Cardiac muscle cell (in vitro differentiated cells and primary cell): ENCODE measurements at places on chromosomes 11 and 22.

DNA sequence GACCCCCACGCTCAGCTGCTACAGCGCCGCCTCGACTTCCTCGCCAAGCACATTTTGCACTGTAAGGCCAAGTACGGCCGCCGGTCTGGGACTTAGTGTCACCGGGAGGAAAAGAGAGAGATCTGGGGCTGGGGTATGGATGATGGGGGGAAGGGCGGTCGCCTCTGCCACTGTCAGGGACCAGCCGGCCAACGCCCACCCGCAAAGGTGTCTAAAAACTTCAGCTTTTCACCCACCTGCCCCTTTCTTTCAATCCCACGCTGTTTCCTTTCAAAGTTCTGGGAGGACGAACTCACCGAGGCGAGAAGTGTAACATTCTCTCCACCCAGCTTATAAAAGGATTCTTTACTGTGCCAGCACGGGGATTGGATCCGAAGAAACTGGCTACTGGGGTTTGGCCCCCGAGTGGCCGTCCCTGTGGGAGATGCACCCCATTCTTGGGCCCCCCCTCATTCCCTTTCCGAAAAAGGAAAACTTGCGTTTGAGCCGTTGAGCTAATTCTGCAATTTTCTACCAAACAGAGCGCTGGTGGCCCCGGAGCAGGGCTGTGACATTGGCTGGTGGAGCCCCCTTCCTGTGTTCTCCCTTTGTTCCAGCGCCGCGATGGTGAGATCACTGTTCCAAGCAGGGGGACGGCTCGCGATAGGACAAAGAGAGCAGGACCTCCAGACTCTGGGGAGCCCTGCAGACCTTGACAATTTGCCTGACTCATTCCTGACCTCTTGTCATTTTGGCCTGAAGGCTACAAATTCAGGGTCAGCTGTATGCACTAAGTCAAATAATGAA, 1.8 kb downstream of the FJX1 start:
- no peaks in the 10 kb centered on the region for H3K36me3 ChIP-seq
- DNase-seq = peak; percentile 29
- H3K4me3 ChIP-seq = peak overlapping the region; percentile 37
- H3K27ac ChIP-seq = no peak overlapping the region
- H3K4me1 ChIP-seq = peaks cover 5% of the 10 kb centered on the region

- H3K4me3 ChIP-seq = no peak overlapping the region
- H3K27ac ChIP-seq = no peak overlapping the region
- no peaks in the 10 kb centered on the region for H3K27me3 ChIP-seq
- no peak for DNase-seq
- H3K36me3 ChIP-seq = no peaks in the 10 kb centered on the region
Observed at GRCh38 chr22:48749555-48750227, 1078.0 kb downstream of the BRD1 start.

DNA sequence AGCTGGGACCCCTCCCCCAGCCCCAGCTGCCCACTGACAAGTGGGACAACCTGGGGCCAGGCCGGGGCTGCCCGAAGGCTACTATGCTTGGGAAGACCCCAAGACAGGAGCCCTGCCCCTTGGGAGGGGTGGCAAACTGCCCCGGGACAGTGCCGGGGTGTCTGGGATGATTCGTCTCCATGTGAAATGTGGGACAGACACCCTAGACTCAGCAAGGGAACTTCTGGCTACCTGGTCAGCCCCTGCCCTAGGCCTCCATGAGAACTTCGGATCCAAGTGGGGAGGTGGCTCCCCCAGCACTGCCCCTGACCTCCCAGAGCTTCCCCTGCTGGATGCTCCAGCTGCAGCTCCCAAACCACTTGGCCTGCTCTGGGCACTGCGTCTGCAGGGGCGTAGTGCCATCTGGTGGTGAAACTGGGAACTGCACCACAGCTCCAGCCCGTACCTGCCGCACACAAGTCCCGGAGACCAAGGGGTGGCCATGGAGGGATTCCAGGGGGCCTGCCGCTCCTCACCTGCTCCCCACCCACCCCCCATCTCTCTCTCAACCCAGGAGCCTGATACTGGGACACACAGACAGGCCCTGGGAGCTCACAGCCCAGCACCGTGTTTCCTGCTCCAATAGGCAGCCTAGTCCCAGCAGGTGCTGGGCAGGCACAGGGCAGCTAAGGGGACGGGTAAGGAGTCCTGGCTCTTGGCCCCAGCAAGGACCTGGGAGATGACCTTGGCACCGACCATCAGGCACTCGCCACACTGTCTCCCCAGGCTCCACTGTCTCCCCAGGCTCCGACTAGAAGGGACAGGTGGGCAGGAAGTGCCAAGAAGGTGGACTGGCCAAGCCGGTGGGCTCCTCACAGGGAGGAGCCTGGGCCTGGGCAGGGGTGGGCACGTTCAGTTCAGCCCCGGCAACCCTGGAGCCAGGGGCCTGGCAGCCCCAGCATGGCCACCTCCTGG, 194.1 kb downstream of the IGLL1 start:
- no peak overlapping the region for H3K4me3 ChIP-seq
- peak; percentile 85 for DNase-seq
- H3K36me3 ChIP-seq = no peaks in the 10 kb centered on the region
- no peak overlapping the region for H3K27ac ChIP-seq
- H3K27me3 ChIP-seq = no peaks in the 10 kb centered on the region

DNA sequence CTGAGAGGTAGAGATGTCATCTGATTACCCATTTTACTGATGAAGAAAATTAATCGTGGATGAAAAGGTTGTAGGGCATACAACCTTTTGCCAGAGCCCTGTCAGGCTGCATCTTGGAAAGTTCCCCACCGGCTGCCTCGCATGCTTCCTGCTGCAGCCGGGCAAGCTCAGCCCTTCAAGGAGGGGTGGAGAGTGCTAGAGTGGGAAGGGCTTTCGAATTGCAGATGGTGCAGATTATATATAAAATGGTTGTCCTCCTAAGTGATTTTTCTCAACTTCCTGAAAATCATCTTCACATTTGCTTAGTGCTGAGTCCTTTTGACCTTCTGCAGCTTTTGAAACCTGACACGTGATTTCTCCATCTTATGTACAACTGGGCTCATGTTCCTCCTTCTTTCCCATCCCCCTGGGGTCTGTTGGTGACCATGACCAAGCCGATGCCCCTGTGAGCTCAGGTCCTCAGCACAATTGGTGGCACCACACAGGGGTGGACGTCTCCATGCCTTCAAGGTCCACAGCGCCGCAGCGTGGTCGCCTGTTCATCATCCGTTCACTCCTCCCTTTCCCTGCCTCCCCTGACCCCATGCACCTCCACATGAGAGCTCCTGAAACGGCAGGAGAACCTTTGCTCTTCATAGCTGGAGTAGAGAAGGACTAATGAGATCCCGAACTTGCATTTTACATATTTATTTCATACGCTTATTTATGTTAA, 47.6 kb upstream of the MYO18B start:
- H3K4me3 ChIP-seq = no peak overlapping the region
- peaks cover 9% of the 10 kb centered on the region for H3K4me1 ChIP-seq
- DNase-seq = no peak
- H3K27me3 ChIP-seq = no peaks in the 10 kb centered on the region

DNA sequence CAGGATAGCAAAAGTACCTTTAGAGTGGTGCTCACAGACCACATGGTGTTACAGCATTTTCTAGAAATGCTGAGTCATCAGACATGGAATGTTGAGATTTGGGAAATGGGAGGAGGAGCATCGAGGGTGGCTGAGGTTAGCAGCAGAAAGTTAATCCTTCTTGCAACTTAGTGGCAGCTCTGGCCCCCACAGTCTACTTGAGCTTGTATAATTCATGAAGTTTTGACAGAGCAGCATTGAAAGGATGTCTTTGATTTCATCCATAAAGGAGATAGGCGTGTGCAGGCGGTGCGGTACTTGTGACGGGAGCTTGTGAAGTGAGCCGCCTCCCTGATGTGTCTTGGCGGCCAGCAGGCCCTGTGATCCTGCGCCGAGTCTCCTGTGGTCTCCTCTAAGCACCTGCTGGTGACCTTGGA, 330.5 kb downstream of the TBC1D22A start:
- H3K36me3 ChIP-seq = no peaks in the 10 kb centered on the region
- H3K4me1 ChIP-seq = no peaks in the 10 kb centered on the region
- DNase-seq = peak; percentile 88

DNA sequence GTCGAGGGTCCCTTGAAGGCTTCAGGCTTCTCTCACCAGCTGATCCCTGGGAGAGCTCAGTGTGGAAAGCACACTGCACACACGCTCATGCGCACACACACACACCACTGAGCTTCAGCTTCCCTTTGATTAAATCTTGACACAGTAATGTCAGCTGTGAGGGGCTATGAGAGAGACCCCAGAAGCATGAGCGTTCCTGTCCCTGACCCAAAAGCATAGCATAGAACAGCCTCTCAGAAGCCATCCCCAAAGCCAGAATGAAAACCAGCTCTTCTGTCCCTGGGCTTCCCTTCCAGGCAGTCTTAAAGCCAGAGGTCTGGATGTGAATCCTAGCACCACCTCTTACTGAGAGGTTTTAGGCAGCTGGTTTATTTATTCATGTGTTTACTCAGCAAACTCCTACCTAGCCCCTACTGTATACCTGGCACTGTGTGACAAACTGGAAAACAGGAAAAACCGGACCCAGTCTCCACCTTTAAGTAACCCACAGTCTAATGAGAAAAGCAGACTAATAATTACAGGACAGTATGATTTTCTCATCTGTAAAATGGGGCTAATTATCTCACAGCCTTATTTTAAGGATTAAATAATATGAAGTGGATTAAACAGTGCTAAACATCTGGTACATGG, 15.9 kb downstream of the GALNT18 start:
- DNase-seq = no peak
- H3K36me3 ChIP-seq = no peaks in the 10 kb centered on the region
- peaks cover 55% of the 10 kb centered on the region for H3K27me3 ChIP-seq
- no peak overlapping the region for H3K4me3 ChIP-seq
- H3K27ac ChIP-seq = no peak overlapping the region
- no peaks in the 10 kb centered on the region for H3K4me1 ChIP-seq

GRCh38 chr11:10638316-10638925, 55.1 kb downstream of the IRAG1 start:
- H3K4me3 ChIP-seq = no peak overlapping the region
- H3K4me1 ChIP-seq = no peaks in the 10 kb centered on the region
- DNase-seq = no peak
- no peak overlapping the region for H3K27ac ChIP-seq
- H3K27me3 ChIP-seq = no peaks in the 10 kb centered on the region

GRCh38 chr11:125416981-125417935, 78.8 kb downstream of the FEZ1 start:
- H3K27ac ChIP-seq = no peak overlapping the region
- H3K4me1 ChIP-seq = no peaks in the 10 kb centered on the region
- no peaks in the 10 kb centered on the region for H3K27me3 ChIP-seq
- no peak for DNase-seq

DNA sequence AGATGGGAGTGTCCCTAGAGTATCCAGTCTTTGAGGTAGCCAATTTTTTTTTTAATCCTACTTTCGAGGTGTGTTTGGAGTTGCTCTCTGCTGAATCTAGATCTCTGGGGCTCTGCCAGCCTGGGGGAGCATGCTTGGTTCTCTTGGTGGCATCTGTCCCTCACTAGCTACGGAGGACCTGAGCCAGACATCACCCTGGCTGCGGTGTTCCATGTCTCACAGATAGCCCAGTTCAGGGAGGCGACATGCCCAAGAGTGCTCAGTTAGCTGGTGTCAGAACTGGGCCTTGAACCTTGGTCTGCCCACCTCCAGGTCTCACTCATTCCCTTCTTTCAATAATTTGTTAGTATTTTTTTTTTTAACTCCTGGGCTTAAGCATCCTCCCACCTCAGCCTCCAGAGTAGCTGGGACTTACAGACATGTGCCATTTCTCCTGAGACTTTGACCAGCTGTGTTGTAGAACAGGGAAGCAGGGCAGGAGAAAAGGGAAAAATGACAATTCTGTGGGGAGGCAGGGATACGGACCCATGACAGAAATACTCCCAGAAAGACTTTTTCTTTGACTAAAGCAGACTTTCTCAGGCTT, 621 bp downstream of the HMOX1 start:
- H3K36me3 ChIP-seq = no peaks in the 10 kb centered on the region
- H3K27me3 ChIP-seq = no peaks in the 10 kb centered on the region
- DNase-seq = no peak
- H3K27ac ChIP-seq = no peak overlapping the region

DNA sequence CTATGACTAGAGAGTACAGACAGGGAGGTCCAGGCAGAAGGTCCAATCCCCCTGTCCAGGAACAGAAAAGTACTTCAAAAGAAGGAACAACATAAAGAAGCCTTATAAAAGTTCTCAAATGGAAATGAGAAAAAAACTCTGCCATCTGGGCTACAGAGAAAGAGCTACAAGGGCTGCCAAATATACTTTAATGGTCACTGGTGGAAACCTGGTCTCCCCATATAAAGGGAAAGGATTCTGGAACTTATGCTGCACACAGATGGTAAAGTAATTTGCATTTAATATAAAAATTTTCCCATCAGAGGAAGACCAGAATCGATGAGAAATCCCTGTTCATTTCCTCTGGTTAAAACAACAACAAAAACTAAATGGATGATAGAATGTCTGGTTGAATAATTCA, 119.4 kb upstream of the MTMR2 start:
- no peak for DNase-seq
- no peaks in the 10 kb centered on the region for H3K27me3 ChIP-seq
- H3K4me1 ChIP-seq = peaks cover 12% of the 10 kb centered on the region
- no peak overlapping the region for H3K27ac ChIP-seq
- H3K36me3 ChIP-seq = no peaks in the 10 kb centered on the region
- no peak overlapping the region for H3K4me3 ChIP-seq

DNA sequence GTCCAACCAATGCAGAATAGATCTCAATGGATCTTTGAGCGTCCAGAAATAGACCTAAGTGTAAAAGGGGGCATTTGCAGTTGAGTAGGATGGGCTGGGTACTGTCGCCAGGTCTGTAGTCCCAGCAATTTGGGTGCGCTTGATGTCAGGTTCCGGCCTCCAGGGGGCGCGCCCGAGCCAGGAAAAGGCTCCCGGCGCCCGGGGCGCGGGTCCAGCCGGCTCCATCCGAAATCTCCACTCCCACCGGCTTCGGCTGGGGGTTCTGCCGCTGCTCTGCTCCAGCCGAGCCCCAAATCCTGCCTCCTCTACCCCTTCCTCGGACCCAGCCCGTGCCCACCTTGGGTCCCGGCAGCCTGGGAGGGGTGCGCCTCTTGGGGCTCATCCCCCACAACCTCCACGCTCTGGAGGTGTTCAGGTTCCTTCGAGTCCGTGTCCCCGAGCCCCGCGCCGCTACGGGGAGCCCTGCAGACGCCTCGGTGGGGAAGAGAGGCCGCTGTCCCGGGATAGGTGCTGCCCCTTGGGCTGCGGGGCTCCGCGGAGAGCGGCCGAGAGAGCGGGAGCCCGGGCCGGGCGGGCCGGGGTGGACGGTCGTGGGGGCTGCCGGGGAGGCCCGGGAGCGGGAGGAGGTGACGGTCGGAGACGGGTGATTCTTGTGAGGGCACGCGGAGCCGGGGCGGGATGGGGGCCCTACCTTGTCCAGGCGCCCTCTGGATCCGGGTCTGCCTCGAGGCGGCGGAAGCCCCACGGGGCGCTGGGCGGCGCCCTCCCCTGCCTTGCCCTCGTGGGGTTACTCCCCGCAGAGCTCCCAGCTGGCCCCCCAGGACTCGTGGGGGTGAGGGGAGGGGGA, 13.0 kb upstream of the CYB5R3 start:
- peaks cover 28% of the 10 kb centered on the region for H3K27me3 ChIP-seq
- no peaks in the 10 kb centered on the region for H3K4me1 ChIP-seq

DNA sequence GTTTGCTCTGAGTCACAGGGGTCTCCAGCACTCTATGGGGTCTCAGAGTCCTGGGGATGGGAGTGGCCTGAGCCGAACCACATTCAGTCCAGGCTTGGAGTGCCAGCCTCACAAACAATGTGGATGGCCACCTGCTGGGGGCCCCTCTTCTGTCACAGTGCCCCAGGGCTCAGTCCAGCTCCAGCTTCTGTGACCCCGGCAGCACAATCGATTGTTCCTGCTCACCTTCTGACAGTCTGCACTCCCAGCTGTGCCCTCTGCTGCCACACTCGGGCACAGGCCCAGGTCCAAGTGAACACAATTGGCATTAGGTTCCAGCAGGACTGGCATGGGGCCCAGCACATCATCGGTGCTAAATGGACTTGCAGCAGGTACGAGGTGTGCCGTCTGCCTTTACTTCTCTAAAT, 84.8 kb downstream of the TP53I11 start:
- no peak for DNase-seq
- no peaks in the 10 kb centered on the region for H3K36me3 ChIP-seq
- no peak overlapping the region for H3K4me3 ChIP-seq
- no peaks in the 10 kb centered on the region for H3K27me3 ChIP-seq
